ENCODE measurements at places on chromosomes 11 and 22.

GRCh38 chr11:32444186-32444585 is 8.8 kb upstream of the WT1 start:
- DNase-seq: no peak

GRCh38 chr11:100769165-100769564 is 82.1 kb downstream of the ARHGAP42 start:
- DNase-seq: no peak

DNA sequence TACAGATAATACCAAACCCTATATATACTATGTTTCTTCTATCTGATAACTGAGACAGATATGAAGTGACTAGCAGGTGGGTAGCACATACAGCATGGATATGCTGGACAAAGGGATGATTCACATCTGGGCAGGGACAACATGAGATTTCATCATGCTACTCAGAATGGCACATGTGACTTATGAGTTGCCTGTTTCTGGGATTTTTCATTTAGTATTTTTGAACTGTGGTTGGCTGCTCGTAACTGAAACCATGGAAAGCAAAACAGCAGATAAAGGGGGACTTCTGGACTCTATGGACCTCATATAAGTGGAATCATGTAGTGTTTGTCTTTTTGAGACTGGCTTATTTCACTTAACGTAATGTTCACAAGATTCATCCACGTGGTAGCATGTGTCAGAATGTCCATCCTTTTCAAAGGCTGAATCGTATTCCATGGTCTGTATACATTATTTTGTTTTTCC is 883.0 kb downstream of the TBC1D22A start:
- no peak for DNase-seq

DNA sequence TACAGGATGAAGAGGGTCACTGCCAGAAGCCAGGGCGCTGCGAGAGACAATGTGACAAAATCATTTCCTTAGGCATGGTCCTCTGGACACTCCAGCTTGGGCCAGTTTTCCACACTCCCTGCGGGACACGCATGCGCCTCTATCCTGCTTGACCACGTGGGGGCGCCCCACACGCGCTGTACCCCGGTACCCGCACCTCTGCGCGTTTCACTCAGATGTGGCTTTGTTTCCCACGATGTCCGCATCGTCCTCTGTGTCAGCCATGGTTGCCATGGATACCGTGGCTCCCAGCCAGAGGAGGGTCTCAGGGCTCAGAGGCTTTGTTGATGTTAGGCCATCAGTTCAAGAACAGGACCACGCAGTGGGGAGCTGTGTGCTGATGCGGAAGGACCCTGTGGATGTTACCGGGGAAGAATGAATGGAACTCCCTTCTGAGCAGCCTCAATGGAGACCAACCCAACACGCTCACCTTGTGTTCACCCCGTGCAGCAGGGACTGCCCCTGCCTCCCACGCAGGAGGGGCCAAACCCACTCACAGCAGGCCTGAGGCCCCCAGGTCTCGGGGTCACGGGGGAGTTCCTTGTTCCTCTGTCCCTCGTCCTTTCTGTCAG is 101.1 kb upstream of the SLC22A12 start:
- no peak for DNase-seq

- DNase-seq: no peak
Measured at GRCh38 chr11:17915500-17916143, 97.2 kb downstream of the SERGEF start.

GRCh38 chr11:8080674-8081590 is at the start of gene TUB:
Gene TUB, plus strand, starts transcription at chr11:8081211. Its CDS starts 300 bp downstream, at chr11:8081511.
- no peak for DNase-seq

DNA sequence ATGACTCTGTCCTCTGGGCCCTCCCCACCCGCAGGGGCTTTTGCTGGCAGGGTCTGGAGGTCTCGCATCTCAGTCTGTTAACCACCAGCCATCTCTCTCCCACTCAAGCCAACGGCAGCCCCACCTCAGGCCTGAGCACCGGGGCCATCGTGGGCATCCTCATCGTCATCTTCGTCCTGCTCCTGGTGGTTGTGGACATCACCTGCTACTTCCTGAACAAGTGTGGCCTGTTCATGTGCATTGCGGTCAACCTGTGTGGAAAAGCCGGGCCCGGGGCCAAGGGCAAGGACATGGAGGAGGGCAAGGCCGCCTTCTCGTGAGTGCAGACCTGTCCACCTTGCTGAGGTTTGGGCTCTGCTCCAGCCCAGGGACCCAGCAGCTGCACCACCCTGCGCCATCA is 44.3 kb upstream of the TTC12 start:
- DNase-seq: no peak

DNA sequence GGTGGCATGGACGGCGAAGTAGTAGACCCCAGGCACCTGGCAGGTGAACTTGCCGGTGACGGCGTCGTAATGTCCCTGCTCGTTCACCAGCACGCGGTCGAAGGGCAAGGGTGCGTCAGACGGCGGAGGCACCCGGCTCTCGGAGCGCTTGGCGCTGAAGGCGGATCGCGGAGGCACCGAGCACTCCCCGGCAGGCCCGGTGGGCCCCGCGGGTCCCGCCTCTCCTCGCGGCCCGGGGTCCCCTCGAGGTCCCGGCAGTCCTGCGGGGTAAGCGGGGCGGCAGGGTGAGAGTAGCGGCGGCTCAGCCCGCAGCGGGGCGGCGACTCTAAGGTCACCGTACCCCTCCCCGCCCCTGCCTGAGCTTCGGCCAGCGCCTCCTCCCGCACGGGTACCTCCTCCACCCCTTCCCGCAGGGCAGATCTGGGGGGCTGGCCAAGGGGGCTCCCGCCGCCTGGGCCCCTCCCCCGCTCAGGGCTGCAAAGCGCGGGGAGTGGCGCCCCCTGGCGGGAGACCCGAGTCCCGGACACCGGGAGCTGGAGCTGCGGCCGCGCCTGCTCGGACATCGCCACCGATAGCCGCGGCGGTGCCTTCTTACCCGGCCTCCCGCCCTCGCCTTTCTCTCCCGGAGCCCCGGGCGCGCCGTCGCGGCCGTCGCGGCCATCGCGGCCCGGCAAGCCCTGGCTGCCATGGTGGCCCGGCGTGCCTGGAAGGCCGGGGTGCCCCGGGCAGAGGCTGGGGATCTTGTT is 921 bp downstream of the C1QTNF5 start:
- DNase-seq: peak; percentile 80

DNA sequence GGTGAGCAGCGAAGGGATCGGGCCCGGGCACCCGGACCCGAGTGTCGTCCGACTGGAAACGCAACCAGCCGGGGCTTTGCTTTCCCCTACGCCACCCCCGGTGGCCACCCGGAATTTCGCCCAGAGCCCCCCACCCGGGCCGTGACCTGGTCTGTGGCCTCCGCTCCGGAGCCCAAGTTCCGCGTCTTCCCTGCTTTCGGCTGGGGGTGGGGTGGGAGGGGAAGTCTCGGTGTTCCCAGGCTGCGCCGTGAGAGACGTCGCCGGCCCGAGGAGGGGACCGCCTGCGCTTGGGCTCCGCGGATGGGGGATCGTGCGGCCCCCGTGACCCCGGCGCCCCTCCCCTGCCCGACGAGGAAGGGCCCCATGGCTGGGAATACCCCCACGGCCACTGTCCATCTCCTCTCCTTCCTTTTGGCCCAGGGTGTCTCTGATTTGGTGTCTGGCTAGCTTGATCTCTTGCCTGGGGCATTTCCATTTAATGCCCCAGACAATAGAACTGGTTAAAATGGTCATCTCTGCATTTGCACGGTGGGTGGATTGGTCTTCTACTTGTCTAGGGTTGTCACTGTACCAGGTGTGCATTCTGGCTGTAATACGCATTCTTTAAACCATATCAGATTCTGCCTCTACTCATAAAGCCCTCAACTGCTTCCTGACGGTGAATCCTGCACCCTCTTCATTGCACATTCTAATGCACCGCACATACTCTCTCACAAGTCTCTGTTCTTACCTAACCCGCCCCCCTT is 789 bp downstream of the SIK2 start:
- DNase-seq: peak; percentile 64

- no peak for DNase-seq
Measured at GRCh38 chr11:32450372-32450771, 15.0 kb upstream of the WT1 start.

GRCh38 chr22:16961477-16962186 is 46.4 kb downstream of the GAB4 start:
- DNase-seq: no peak

GRCh38 chr22:23054531-23055257 is 15.6 kb upstream of the GNAZ start:
- DNase-seq: no peak

- peak; percentile 46 for DNase-seq
Measured at GRCh38 chr22:39534591-39535356, 2.2 kb upstream of the RPS19BP1 start.

- DNase-seq: no peak
Measured at GRCh38 chr11:127620671-127621070, 620.1 kb upstream of the KIRREL3 start.

GRCh38 chr11:13668957-13669521 is 571 bp downstream of the FAR1 start:
- DNase-seq: no peak

DNA sequence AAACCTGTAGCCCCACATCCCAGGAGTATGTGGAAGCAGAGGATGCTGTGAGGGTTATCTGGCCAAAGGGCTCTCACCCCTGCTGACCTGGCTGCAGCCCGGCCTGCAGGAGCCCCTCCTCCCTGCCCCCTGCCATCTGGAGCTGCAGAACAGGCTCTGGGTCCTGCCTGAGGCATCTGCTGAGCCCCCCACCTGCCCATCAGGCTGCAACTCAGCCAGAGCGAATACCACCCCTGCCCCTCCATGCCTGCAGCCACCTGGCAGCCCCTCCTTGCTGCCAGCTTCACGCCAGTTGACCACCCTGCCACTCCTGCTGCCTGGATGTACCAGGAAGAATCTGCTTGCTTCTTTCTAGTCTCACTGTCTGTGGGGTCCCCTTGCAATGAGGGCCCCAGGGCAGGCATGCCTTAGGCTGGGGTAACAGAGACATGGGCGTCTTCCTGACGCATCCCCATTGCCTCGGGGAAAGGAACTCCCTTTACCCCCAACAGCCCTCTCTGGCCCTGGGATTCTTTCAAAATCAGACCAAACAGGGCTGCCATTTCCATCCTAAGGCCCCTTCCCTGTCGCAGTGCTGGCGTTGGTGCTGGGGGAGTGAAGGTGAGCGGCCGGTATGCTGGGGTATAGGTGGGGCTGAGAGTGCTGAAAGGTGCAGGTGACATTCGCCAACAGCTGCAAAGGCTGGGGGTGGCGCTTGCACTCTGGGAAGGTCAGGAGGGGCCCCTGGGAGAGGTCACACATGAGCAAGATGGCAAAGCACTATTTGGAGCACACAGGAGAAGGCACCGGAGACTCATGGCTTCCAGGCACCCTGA is 1334.6 kb downstream of the TBC1D22A start:
- no peak for DNase-seq

DNA sequence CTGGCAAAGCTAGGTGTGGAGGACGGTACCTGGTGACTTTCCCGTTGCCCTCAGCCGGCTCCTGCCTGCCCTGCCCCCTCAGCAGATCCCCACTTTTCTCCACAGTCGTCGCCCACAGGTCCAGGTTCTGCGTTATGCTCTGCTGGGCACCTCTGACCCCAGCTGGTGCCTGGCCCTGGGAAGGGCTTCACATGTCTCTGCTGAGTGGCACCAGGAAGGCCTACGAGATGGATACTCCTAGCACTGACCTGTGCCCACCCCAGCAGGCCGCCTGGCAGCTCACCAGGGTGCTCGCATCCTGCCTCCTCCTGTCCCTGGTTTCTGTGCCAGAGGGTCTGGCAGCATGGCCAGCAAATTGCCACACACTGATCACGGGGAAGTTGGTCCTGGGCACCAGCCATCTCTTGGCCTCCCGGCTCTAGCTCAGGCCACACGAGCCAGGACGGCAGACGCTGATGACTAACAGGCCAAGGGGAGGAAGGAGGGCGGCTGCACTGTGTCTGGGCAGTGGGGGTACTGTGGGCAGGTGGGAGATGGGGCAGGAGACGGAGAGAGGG is 13.8 kb downstream of the CARS1 start:
- DNase-seq: no peak

- peak; percentile 41 for DNase-seq
Measured at GRCh38 chr11:720642-721246, 14.7 kb downstream of the EPS8L2 start.

DNA sequence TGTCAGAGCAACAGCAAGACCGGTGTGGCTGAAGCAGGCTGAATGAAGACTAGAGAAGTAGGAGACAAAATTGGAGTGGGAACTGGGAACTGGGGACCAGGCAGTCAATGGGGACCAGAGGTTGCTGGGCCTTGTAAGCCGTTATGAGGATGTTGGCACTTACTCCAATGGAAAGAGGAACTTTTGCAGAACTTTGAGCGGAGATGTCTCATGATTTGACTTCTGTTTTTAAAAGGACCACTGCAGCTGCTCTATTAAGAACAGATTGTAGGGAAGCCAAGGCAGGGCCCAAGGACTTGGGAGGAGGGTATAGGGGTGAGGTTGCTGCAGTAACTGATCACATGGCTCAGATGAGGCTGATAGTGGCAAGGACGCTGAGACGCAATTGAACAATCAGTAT is 34.2 kb downstream of the IL18 start:
- no peak for DNase-seq

GRCh38 chr11:2169005-2169378 is 2.6 kb downstream of the TH start:
- no peak for DNase-seq

DNA sequence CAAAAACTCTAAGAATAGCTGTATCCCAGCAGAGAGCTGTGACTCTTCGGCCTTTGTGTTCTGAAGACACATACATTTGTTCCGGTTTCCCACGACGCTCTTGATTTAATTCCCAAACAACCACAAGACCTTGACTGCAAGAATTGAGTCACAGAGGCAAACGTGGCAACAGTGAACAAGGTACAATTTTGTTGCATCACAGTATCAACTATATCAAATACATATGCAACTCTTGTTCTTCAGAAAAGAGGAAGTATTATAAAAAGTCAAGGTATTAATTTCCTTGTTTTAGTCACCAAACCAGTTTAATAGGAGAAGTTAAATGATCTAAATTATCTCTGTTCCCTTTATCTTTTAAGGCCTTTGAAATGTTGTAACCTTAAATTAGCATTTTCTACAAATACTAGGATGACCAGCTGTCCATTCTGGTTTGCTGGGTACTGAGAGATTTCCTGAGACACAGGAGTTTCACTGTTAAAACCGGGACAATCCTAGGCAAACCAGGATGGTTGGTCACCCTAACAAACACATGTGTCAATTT is 11.1 kb downstream of the HPS5 start:
- no peak for DNase-seq

GRCh38 chr22:37161443-37161842 is 11.7 kb upstream of the IL2RB start:
- no peak for DNase-seq

DNA sequence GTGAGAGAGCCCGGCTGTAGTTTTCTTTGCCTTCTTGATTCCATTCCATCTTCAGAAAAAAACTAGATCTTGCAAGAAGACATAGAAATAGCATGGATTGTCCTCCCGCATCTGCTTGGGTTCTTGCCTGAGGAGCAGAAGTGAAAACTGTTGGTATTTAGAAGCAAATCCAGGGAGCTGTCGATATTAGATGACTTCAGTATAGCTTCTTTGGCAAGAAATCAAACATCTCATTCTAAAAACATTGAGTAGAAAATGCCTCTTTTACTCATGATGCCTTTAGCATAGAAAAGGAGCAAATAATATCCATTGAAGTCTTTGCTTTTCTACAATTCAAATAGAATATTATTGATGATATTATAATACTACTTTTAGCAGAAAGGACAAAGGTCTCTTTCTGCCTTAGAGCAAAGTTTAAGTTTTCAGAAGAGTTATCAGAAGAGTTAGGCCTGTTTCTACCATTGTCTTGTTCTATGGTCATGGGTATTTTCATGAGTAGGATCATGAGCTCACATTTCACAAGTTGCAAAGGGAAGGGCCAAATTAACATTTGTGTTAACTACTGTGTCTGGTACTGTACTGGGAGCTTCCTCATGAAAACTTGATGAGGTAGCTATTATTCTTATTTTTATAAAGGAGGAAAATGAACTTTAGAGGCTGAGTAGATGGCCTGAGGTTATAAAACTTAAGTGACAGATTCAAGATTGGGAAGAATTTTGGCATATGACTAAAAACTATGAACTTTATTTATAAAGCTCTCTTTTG is 49.7 kb downstream of the EXT2 start:
- DNase-seq: no peak

All from C1 segment of cervical spinal cord (tissue), 14 donors.